H9 (cell line): ENCODE measurements at places on chromosomes 2 and 18.

DNA sequence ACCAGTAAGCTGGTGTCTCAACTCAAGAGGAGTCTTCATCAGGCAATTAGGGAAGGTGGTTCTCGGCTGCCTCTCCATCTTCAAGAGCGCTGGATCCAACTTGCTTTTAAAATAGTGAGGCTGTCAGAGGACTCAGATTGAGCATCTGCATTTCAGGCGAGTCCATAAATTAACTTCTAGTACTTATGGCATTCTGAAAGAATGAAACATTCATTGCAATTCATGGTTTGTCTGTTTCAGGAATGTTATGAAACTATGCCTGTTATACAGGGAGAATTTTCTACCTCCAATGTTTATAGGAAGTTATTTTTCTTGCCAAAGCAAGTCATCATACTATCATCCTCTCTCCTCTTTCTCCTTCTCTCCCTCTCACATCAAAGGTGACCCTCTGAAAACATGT lies 883.2 kb downstream of the SLC4A3 start:
- no peak for DNase-seq

- DNase-seq: no peak
These were observed 154.9 kb upstream of the NDUFV2 start for GRCh38 chr18:8947566-8947965.

DNA sequence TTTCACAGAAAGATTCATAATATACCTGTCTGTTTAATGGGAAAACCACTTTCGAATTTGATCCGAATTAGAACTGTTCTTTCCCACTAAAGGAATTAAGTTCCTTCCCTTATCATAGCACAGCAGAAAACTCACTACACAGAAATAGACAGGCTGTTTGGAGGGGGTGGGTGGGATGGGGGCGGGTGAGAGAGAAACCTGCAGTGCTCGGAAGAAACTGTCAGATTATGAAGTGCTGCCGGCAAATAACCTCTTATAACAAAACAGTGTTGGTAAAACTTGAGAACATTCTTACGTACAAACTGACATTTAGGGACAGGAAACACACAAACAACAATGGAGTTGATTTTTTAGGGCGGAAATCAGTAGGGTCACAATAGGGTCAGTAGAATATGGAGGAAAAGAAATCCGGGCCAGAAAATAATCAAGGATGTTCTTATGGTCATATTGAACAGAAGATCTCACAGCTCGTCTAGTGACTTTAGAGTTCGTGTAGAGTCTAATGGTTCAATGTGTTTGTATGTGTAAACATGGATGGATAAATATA lies 756.0 kb upstream of the LRATD1 start:
- DNase-seq: no peak

GRCh38 chr2:83961512-83961911 lies 497.6 kb downstream of the SUCLG1 start:
- no peak for DNase-seq

- DNase-seq: no peak
These were observed 746.3 kb upstream of the CHAC2 start for GRCh38 chr2:53021292-53021691.

DNA sequence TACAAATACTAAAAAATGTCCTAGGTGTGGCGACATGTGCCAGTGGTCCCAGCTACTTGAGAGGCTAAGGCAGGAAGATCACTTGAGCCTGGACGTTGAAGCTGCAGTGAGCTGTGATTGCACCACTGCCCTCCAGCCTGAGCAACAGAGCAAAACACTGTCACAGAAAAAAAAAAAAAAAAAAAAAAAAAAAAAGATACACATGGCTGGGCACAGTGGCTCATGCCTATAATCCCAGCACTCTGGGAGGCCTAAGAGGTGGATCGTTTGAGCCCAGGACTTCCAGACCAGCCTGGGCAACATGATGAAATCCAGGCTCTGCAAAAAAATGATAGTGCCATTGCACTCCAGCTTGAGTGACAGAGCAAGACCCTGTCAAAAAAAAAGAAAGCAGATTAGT lies 13.7 kb downstream of the KANSL1L start:
- DNase-seq: no peak

GRCh38 chr2:5359397-5359796 lies 332.8 kb upstream of the SOX11 start:
- no peak for DNase-seq

GRCh38 chr18:8424917-8425725 lies 184.1 kb upstream of the RAB12 start:
- DNase-seq: no peak

GRCh38 chr18:73980289-73980979 lies 167.2 kb downstream of the FBXO15 start:
- DNase-seq: peak; percentile 60

GRCh38 chr2:119486196-119486827 lies 38.0 kb downstream of the SCTR start:
- DNase-seq: no peak

- DNase-seq: no peak
These were observed 59.2 kb downstream of the RBMS1 start for GRCh38 chr2:160434254-160434948.

- DNase-seq: no peak
These were observed 28.6 kb upstream of the NFU1 start for GRCh38 chr2:69465513-69466456.

DNA sequence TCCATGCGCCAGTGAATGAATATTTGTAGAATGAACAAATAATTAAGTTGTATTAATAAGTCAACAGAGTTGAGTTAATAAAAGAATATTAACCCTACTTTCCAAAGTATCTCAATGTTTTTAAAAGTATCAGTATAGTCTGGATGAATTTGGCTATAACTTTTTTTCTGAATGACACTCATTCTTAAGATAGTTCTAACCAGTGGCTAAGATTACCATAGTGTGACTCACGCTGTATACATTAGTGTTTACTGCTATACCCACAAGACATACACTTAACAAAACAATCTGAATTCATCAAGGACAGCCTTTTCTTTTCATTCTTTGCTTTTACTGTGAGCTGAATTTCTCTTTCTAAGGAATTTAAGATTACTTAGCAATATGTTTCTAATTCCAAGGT lies 77.0 kb upstream of the PDE1A start:
- DNase-seq: no peak

GRCh38 chr2:160207804-160208654 lies 8.0 kb upstream of the ITGB6 start:
- DNase-seq: no peak

DNA sequence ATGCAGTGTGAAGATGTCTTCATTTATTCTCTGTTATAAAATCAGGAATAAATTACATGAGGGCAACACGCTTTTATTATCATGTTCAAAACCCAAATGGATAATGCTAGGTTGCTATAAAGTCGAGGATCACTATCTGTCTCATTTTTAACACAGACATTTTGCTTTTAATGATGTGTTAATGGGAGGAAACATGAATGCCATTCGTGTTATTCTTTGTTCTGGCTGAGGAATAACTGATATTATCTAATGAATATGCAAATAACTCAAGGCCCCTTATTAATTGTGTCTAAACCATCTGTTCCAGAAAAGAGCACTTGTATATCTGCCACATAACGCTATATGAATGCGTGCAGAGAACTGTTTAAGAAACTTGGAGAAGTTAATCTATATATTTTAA lies 576.1 kb downstream of the DCDC2C start:
- DNase-seq: no peak
